ENCODE measurements at places on chromosomes 2 and 18.

DNA sequence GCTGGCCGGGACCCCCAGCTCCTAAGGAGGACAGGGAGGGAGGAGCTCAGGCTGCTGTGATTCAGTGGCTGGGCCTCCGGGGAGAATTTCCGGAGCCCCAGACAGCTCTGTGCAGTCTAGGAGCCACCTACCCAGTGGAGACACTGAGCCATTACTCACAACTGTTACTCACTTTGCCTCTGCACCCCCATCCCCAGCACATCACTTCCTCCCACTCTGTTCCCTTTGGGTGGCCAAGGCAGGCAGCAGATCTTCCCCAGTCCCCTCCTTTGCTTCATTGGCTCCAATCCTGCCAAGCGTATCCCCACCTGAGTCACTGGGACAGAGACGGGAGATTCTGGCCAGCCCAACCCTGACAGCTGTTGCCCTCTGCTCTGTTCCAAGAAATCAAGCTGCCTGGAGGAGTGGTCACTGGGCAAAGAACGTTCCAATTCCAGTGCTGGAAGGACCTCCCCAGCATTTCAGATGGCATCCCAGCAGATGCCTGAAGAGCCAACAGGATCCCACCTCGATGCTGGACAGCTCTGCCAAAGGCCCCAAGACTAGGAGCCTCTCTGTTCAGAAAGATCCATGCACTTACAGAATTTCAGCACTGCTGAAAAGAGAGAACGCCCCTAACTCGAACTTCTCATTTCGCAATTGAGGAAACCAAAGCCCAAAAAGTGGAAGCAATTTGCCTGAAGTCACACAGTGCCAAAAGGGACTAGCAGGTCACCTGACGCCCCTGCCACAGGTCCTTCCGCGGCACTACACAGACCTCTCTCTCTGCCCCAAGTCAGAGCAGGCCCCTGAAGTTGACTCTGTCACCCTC, 68.3 kb downstream of the TNS1 start:
- no peak for DNase-seq

GRCh38 chr2:8653485-8653884, 28.4 kb upstream of the ID2 start:
- no peak for DNase-seq

DNA sequence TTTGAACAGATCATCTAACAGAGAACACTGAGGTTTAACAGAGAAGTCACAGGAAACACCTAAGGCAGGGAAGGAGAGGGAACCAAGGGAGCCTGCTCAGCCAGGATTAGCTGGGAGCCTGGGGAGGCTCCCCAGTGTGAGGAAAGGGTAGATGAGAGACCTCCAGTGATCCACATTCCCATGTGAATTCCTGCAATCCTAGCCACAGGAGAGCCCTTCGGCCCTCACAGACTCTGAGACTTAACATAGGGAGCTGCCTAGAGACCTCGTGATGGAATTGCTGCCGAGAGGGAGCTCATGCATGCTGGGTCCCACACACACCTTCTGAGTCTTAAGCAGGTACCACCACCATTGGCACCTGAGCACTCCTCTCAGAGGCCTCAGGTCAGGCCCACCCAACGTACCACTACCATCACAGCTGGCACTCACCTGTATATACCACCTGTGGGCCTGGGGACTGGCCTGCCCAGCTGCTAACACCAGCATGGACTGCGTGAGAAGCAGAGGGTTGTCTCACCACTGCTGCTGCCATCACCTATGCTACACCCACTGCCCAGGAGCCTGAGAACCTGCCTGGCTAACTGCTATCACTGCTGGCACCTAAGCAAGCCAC, 225.9 kb upstream of the RASGRP3 start:
- no peak for DNase-seq

GRCh38 chr18:37412829-37413228, 152.8 kb downstream of the CELF4 start:
- no peak for DNase-seq

DNA sequence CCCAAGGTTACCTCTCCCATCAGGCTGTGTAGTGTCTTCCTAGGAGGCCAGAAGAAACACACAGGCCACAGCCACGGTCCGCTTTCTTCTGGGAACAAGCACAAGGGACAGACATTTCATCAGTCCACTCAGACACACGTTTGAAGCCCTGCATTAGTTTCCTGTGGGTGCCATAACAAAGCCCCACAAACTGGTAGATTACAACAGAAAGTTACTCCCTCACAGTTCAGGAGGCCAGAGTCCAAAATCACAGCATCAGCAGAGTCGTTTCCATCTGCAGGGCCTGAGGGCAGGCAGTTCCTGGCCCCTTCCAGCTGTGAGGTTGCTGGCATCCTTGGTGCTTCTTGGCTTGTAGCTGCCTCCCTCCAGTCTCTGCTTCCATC, 8.8 kb upstream of the PRLH start:
- DNase-seq, result no peak

DNA sequence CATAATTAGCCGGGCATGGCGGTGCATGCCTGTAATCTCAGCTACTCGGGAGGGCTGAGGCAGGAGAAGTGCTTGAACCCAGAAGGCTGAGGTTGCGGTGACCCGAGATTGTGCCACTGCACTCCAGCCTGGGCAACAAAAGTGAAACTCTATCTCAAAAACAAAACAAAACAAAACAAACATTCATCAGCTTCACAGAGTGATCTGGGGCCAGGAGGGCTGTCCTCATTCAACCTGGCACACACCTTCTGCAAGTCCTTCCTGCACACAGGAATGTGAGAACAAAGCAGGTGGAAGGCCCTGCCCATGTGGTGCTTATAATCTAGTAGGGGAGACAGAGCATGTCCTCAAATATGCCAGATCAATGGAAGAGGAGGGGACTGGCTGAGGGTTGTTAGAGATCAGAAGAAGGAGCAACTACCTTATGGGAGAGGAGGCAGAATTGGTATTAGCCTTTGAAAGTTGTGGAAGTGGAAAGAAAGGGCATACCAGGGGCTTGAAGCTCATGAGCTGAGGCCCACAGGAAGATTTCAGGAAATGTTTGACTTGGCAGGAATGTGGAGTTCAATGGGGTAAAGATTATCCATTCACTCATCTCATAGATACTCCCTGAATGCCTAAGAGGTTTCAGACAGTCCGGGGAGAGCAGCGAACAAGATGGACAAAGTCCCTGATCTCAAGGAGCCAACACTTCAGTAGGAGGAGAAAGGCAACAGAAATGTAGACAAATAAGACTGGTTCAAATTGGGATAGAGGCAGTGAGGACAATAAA, 155.3 kb upstream of the SIX3 start:
- DNase-seq, result no peak

DNA sequence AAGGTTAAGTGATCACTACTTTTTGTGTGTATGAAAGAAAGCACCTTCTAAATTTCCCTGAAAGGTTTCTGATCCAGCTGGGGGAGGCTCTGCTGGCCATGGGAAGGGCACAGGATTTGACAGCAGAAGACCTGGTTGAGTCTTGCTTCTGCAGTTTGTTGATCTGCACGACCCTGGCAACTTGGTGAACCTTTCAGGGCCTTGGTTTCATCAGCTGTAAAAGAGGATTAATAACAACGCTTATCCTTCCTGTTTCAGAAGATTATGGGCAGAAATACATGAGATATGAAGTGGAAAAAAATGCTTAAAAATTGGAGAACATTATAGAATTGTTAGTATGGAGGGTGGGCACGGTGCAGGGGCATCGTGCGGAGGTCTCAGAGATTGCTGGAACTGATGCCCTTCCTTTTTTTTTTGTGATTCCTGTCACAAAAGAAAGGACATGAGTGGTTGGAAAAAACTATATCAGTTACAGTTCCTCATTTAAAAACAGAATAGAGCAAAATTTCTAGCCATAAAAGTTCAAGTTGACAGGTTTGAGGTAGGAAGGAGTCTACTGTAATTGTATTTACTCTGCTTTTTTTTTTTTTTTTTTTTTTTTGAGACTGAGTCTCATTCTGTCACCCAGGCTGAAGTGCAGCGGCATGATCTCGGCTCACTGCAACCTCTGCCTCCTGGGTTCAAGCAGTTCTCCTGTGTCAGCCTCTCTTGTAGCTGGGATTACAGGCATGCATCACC, 47.4 kb downstream of the MFSD6 start:
- no peak for DNase-seq

DNA sequence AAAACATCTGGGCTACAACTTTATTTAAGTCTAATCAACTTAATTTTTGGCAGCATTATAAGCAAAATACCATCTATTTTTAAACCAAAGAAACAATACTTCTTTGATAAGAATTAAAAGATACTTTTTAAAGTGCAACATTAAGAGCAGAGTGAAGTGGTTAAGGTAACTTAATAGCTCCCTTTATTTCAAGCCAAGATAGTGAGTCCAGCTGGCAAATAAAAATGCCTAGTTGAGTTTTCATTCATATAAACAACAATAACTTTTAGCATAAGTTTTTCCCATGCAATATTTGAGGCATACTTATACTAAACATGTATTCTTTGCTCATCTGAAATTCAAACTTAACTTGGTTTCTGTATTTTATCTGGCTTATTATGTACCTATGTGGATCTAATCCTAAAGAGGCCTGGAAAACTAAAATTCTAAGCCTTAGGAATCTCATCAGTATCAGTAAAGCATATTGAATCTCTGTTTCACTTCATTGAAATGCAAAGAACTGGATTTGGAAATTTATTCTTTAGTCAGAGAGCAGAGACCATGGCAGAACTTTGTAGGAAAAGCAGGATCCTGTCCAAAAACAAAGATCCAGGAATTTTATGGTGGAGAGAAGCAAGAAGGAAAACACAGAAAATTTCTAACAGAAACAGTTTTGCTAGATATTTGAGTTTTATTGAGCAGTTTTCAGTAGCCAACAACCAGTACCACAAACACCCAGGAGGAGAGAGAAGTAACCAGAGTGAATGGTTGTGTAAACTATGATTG, 95.9 kb downstream of the COL3A1 start:
- DNase-seq, result no peak

DNA sequence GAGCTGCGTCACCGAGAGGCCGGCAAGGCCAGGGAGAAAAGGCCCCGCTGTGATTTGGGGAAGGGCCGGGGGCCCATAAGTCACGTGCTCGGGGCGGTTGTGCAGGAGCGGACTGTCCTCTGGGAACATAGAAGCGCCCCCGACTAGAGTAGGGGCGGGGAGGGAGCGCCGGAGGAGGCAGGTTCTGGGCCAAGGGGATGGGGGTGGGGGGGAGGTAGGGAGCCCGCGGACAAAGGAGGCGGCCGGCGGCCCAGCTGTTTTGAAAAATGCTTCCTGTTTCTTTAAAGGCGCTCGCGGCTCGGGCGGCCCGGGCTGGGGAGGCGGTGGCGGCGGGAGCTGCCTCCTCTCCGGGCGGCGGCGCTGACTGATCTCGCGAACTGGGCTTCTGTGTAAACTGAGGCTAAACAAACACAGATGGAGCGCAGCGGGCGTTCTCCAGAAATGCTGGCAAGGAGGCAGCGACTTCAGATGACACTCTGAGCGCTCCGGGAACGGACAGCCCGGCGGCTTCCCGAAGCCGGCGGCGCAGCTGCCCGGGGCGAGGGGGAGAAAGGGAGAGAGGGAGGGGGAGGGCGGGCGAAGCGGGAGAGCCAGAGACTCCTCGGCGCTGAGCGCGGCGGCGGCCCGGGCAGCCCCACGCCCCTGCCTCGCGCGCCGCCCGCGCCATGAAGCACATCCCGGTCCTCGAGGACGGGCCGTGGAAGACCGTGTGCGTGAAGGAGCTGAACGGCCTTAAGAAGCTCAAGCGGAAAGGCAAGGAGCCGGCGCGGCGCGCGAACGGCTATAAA, at the start of gene ATOH8:
TSS of gene ATOH8 (plus strand) at position 467 of the 788 bp plus-strand sequence. CDS start at position 666, 199 bp downstream.
- no peak for DNase-seq

DNA sequence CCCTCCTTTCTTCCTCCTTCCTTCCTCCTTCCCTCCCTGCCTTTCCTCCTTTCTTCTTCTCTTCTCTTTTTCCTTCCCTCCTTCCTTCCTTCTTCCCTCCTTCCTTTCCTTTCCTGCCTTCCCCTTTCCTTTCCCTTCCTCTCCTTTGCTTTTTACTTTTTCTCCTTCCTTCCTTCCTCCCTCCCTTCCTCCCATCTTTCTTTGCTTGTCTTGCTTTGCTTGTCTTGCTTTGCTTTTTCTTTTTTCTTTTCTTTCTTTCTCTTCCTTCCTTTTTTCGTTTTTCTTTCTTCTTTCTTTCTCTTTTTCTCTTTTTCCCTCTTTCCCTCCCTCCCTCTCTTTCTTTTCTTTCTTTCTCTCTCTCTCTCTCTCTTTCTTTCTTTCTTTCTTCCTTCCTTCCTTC, 113.0 kb downstream of the NYAP2 start:
- DNase-seq, result no peak

- DNase-seq, result no peak
These were observed 4.3 kb upstream of the SNTG2 start for GRCh38 chr2:946073-946948.

- DNase-seq, result no peak
These were observed 4.5 kb downstream of the RBMS1 start for GRCh38 chr2:160489111-160489510.

GRCh38 chr2:176997074-176997791, 215.4 kb upstream of the HNRNPA3 start:
- no peak for DNase-seq

DNA sequence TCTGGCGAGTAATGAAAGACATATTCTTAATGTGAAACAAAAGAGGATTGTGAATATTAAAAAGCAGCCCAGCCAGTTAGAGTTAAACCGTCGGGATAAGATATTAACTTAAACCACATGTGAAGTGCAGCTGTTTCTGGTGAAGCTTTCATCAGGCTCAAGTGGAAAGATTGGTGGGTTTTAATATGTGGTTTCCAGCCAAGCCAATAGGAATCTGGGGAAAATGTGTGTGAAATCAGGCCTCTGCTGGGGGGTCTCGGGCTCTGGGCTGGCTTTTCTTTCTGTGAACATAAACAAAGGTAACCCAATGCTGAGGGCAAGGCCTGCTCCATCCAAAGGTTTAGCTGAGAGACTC, 279.6 kb downstream of the SLC4A3 start:
- no peak for DNase-seq

GRCh38 chr2:12048550-12048949, 302.1 kb downstream of the LPIN1 start:
- no peak for DNase-seq

GRCh38 chr18:9475643-9476591, 604 bp downstream of the RALBP1 start:
- DNase-seq, result peak; percentile 26

- DNase-seq, result no peak
These were observed 1.6 kb downstream of the NFATC1 start for GRCh38 chr18:79397247-79397829.

DNA sequence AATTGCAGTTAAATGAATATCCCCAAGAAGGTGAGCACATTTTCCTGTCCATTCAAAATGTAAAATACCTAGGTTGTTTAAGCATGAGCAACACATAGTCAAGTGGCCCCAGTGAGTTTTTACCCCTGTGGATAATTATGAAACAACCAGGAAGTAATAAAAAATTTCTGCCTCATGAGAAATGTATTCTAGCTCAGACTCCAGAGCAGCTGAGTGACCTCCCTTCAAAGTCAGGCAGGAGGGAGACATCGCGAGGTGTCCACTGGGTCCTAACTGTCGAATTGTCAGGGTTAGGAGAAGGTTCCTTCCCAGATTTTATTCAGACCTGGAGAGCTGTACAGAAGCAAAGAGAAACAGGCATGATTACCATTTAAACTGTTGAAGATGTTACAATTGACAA, 416.6 kb upstream of the SMIM21 start:
- no peak for DNase-seq

GRCh38 chr2:26170795-26171194, 2.1 kb upstream of the GAREM2 start:
- no peak for DNase-seq

- DNase-seq, result no peak
These were observed 3.7 kb downstream of the NFATC1 start for GRCh38 chr18:79399275-79400081.

GRCh38 chr2:241764275-241765241, 12.1 kb upstream of the GAL3ST2 start:
- DNase-seq, result no peak
